Activated naive CD8-positive, alpha-beta T cell treated with anti-CD3 and anti-CD28 coated beads for 36 hours (primary cell): ENCODE measurements at places on chromosomes 12 and 14. TPM values are rescaled to one million over a fixed set of nuclear protein-coding genes. Genes with fewer than 3 reads are reported as not detected.

DNA sequence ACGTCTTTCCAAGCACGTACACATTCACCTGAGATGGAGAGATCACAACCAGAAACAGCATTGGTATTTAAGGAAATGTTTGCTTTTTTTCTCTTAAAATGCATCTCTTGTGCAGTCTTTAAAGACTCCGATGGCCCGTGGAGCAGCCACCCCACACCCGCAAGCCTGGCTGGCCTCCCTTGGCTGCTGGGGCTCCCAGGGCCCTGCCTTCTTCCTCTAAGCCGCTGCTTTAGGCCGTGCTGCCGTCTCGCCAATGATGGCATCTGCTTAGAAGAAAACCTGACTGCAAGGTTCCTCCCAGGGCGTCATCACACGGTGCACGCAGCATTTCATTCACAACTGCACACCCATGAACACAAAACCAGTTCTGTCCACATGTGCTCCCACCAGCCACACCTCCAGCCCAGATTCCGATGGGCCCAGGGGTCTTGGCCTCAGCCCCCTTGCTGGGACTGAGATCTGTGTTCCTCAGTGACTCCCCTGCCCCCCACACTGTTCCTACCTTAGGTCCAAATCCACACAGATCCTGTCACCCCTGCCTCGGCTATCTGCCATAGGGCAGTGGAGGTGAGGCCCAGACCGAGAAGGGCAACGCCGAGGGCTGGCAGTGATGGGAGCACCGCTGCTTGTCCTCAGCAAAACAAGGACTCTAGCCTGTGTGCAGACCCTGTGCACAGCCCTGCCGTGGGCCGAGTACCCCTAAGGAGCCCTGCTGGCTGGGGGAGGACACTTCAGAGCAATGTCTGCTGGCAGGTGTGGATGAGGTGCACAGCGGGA lies 4.4 kb downstream of the BTBD6 start:
- no peak for DNase-seq

- no peak for DNase-seq
These were observed 220.5 kb downstream of the FOXN3 start for GRCh38 chr14:89196545-89196944.

DNA sequence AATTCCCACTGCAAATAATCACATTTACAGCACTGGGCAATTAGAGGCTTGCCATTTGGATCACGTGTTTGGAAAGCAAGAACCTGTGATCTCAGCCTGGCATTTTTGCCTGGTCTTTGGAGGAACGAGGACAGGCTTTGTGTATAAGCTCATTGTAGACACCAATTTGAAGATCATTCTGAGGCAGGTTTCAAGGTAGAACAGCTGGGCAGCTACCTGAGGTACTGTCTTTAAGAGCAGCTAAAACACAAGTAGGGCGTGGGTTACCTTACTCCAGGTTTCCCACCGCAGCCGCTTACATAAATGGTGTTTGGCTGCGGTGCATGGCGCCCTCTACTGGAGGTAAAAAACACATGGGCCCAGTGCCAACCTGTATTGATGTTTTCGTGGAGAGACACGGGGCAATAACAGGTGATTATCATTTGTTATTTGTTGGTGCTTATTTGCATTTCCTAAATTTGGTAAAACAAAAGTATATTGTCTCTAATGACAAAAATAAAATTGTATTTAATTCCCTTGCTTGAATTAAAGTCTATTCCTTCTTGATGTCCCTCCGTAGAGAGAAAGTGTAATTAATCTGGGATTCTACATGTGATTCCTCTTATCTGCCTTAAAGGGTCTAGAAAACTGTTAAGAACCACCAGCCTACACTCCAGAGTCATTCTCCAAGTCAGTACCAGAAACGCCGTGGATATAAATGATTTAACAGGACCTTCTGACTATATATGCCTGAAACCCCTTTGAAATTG lies 69.7 kb downstream of the SVOP start:
- DNase-seq: peak; percentile 58

DNA sequence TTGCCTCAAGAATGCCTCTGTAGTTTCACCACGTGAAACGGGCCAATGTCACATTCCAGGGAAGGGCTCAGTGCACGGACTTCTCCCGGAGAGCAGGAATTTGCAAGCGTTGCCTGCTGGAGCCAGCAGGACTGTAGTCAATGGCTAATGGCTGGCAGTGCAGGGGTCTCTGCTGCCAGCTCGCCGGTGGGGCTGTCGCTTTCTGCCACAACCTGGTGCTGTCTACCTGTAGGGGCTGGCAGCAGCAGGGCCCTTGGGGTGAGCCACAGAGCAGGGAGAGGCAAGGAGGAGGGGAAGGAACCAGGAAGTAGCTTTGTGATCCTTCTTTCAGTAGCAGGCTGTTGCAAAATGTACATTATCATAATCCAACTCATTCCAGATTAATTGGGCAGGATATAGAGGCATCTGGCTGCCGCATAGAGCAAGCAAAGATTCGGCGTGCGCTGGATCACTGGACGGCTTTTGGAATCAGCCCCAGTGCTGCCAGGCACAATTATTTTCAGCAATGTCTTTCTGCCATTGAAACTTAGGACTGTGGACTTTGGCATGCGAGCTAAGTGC lies 114.1 kb downstream of the PAPOLA start:
- DNase-seq: no peak

The HOXC11 gene
- total RNA-seq: not detected

- DNase-seq: no peak
These were observed 27.8 kb upstream of the AEBP2 start for GRCh38 chr12:19411234-19412204.

DNA sequence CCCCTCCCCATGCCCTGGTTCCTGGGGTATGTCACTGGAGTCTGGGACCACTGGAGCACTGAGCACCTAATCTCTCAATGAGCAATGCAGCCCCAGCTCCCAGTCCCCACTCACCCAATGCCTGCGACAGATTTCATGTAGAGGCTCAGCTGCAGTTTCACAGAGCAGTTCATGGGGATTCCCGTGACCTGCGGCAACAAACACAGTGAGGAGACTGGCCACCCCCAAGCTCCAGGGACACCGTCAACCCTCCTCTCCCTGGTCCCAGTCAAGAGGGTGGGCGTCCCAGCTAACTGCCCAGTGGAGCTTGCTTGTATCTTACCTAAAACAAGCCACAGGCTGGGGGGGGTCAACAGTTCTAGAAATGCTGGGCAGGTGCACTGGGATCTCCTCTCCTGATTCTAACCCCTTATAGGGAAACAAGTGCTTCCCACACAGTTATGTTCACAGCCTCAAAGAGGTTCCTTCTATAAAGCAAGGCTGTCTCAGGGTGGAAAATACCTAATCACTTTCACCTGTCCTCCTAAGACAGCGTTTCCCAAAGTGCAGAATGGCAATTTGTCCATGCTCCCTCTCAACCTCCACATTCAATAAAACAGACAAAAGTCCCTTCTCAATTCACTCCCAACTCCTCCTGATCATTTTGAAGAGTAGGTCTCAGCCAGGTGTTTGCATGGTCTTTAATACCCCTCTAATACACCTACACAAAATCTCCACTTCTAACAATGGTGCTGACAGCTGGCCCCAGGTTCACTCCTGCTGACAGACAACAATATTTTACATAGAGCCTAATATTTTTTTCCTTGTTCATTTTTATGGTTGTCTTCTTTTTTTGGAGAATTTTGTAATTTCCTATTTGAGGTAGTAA lies 68.3 kb downstream of the SCARB1 start:
- DNase-seq: no peak

- no peak for DNase-seq
These were observed 267.0 kb downstream of the CPNE8 start for GRCh38 chr12:38638401-38638800.

GRCh38 chr14:29712601-29713000 lies 215.0 kb downstream of the PRKD1 start:
- DNase-seq: no peak

GRCh38 chr14:104278214-104278534 lies 139.8 kb downstream of the KIF26A start:
- no peak for DNase-seq

The OR6C1 gene
- total RNA-seq: not detected

DNA sequence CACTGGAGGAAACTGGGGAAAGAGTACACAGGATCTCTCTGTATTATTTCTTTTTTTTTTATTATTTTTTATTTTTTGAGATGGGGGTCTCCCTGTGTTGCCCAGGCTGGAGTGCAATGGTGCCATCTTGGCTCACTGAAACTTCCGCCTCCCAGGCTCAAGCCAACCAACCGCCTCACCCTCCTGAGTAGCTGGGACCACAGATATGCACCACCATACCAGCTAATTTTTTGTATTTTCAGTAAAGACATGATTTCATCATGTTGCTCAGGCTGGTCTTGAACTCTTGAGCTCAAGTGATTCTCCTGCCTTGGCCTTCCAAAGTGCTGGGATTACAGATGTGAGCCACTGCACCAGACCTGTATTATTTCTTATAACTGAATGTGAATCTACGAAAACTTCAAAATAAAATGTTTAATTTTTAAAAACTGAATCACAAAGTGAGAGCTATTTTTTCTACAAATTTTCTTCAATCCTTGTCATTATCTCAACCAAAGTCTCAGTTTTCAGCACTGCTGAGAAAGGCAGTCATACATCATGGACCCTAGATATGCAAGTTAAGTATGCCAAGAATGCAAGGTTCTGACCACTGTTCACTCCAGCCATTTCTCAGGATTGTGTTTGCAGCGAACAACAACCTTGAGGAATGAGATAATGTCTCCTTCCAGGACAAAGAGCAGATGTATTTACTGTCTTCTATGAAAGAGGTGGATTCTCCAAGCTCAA lies 2.4 kb downstream of the EAPP start:
- no peak for DNase-seq

DNA sequence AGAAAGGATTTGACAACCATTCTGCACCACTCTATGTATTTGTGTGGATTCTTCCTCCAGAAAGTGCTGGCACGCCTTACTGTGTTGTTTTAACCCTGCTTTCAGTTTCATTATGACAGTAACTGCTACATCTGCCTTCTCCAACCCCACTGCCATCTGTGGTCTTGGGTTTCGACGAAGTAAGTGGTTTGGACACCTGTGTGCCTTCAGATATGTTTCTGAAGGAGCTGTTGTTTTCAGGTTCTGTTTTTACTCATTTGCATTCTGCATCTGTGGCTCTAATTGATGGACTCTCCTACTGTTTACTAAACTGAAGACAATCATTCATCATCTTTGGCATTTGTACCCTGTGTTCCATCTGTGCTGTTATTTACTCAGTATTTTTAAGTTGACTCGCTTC lies 4.1 kb downstream of the TSHR start:
- DNase-seq: peak; percentile 71

The CISTR gene
- total RNA-seq: not detected

The OVCH1 gene
- total RNA-seq: not detected

The CSRP2 gene
- 0.78 TPM for total RNA-seq

GRCh38 chr12:90102957-90103652 lies 394.5 kb upstream of the ATP2B1 start:
- no peak for DNase-seq

The PDZRN4 gene
- not detected for total RNA-seq

DNA sequence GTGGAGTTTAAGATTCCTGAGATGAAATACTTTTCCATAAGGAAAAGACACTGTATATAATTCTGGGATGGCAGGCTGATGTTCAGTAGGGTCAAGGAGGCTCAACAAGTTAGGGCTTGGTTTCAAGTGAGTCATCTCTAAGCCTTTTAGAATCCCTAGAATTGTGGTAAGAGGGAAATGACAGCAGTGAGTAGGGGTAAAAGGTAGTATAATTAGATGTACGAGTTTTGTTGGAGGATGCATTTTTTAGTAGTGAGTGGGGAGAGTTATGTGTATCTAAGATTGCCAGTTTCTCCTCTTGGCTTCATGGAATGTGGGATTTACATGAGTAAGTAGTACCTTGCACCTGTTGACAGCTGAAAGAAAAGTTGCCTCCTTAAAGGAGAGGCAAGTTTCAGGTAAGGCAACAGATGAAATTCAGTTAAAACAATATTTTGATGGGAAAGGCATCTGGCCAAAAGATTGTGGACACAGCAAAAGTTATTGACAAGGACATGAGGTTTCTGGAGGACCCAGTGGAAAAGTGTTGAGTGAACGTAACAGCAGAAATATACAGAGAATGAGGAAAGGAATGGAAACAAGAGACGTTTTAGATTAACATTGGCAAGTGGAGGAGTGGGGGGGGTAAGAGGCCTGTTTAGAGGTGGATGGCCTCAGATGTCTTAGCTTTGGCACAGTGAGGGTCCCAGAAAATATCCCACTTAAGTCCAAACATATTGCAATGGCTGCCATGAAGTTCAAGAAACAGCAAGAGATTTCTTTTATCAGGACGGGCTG lies 21.8 kb downstream of the LMO3 start:
- no peak for DNase-seq

The TAS2R31 gene
- 0.86 TPM for total RNA-seq

DNA sequence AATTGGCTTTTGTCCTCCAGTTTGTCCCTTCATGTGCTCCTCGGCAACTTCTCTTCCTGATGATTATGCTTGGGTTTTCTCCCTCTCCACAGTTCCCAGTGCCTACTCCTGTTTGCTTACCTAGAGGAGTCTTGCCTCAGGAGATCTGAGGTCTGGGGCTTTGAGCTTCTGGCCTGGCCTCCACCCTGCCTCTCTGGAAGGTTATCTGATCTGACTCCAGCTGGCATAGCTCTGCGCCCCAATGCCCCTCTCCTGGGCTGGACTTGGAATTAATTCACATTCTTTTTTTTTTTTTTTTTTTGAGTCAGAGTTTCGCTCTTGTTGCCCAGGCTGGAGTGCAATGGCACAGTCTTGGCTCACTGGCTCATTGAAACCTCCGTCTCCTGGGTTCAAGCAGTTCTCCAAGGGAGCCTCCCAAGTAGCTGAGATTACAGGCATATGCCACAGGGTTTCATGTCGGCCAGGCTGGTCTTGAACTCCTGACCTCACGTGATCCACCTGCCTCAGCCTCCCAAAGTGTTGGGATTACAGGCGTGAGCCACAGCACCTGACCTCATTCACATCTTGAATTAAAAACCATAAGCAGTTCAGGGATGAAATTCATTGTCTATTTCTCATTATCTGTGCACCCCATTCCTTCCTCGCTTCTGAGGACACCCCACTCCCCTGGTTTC lies 33.5 kb downstream of the CFL2 start:
- no peak for DNase-seq

DNA sequence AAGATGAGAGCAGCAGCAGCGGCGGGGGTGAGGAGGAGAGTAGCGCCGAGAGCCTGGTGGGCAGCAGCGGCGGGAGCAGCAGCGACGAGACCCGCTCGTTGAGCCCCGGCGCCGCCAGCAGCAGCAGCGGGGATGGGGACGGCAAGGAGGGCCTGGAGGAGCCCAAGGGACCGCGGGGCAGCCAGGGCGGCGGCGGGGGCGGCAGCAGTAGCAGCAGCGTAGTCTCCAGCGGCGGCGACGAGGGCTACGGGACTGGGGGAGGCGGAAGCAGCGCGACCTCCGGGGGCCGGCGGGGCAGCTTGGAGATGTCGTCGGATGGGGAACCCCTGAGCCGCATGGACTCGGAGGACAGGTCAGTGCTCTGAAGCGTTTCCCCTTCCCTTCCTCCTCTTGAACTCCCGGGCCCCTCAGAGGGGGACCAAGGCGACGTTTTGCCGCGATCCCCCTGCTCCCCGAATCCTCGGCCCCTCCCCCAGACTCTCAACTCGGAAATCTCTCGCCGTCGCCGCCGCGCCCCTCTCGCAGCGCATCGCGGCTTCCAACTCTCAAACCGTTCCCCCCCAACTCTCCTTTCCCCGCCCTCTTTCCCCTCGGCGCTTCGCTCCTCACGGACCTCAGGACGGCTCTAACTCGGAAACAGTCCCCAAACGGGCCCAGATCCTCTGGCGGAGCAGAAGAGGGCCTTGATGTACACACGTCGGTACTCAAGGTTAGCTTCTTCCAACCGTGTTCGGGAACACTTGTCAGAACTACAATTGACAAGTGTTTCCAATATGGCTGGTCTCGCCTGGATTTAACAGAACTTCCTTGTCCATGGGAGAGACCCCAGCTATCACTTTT lies 947 bp downstream of the AEBP2 start:
- DNase-seq: peak; percentile 72
